ENCODE measurements at places on chromosomes 2 and 18. TPM values are rescaled to one million over a fixed set of nuclear protein-coding genes. Genes with fewer than 3 reads are reported as not detected.

ALPG gene
- total RNA-seq: not detected

TMEM178A gene
- total RNA-seq: 1.3 TPM

MRO gene
- total RNA-seq: not detected

SPP2 gene
- total RNA-seq: not detected

NEMP2 gene
- 17.3 TPM for total RNA-seq

- DNase-seq: no peak
Observed at GRCh38 chr2:922185-922584, 28.5 kb upstream of the SNTG2 start.

- no peak for DNase-seq
Observed at GRCh38 chr2:224040753-224041152, 1.7 kb upstream of the SERPINE2 start.

DNA sequence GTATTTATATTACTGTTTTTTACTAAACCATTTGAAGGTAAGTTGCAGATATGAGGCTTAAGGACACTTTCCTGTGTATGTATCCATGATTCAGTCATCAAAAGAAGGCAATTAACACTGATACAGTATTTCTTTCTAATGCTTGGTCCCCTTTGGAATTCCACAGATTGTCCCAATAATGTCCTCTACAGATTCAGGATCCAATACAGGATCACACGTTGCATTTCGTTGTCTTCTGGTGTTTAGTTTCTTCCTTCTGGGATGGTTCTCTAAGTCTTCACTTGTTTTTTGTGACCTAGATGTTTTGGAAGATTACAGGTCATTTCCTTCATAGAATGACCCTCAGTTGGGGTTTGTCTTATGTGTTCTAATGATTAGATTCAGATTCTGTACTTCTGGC is 40.0 kb downstream of the NPAS2 start:
- DNase-seq: no peak

DNA sequence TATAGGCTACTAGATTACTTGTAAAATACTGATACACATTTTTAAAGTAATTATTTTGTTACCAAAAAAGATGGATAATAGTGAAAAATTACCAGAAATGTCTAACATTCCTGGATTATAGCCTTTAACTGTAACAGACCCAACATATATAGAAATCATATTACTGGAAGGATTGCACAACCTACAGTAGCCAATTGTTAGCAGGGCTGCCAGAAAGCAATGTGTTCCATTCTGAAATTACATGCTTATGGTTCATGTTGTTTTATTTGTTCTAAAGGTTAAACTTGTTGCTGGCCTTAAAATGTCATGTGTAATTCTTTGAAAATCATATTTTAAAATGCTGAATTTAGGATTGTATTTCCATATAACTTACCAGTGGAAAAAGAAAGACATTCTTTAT is 793.6 kb upstream of the ACVR2A start:
- no peak for DNase-seq

- no peak for DNase-seq
Observed at GRCh38 chr2:37769551-37769950, 98.1 kb upstream of the CDC42EP3 start.

DNA sequence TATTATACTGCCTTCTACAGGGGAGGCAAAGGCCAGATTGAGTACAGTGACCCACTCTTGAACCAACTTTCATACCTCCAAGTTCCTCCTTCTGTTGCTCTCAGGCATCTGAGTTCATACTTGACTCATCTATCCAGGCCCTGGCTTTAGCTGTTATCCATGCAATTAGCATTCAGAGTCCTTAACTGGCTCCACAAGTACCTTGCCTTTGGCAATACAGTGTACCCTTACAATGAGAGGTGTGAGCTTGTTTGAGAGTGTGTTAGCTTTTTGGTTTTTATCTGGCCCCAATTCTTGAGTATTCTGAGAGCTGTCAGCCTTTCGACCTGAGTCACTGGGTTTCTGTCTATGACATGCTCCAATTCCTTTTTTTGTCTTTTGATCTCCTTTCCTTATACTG is 60.2 kb downstream of the EHD3 start:
- no peak for DNase-seq

DNA sequence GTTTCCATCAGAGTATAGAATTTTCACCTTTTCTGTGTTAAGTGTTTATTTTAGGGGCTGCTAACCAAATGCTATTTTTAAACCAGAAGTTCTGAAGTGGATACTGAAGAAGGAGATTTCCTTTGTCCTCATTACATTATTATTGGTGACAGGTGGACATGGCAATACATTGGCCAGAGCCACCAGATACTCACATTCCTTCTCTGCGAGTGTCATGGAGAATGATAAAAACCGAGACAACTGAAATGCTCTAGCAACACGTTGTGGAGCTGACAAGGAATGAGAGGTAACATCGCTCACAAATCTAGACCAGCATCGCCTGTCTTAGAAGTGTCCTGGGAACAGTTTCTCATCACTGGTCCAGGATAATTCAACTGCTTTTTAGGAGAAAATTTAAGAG is 241.2 kb downstream of the IRS1 start:
- DNase-seq: no peak

GRCh38 chr2:25030702-25031101 is 11.2 kb upstream of the EFR3B start:
- no peak for DNase-seq

Measured in B cell (primary cell).